ENCODE measurements at places on chromosomes 7 and 10. TPM values are rescaled to one million over a fixed set of nuclear protein-coding genes. Genes with fewer than 3 reads are reported as not detected.
A peak's percentile ranks its signal among the peaks of the same experiment; 100 is the strongest.

IKZF5 gene
- total RNA-seq = 16.1 TPM

PLXDC2 gene
- total RNA-seq = not detected

SH2D4B gene
- total RNA-seq = not detected

TAS2R5 gene
- 0.62 TPM for total RNA-seq

FAM237B gene
- not detected for total RNA-seq

SYT15 gene
- total RNA-seq = 1.5 TPM

STAMBPL1 gene
- total RNA-seq = 47.2 TPM

HPS1 gene
- total RNA-seq = 62.0 TPM

GNB2 gene
- 221 TPM for total RNA-seq

DNA sequence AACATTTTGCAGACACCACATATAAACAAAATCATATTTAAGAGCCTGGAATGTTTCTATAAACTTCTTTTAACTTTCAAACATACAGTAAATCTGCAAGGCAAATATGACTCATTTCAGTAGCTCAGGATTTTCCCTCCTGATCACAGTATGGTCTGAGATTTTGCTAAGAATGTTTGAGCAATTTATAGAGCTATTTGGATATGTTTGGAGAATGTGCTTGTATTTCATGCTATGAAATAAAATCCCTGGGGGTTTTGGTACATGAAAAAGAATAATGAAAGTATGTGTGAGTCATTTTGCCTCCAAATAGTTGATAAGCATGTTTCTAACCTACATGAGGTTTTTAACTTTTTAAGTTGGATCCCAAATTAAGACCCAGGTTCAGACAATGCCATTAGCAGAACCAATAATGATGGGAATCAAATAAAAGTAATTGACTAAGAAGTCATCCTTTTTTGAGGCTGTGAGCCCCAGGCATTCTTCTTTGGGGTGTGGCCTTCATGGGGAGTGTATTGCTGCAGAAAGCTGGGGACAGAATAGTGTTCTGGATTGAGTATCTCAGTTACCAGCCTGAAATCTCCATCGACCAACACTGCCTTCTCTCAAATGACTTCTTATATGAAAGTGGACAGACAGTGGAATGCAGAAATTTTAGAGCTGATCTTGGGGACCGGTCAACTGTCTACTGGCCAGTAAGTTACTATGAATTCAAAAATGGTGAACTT lies 66.1 kb upstream of the AGBL3 start:
- DNase-seq = no peak

GRCh38 chr10:114078346-114078745 lies 34.7 kb downstream of the ADRB1 start:
- no peak for DNase-seq

- DNase-seq = no peak
These were observed 566.8 kb downstream of the CNTNAP2 start for GRCh38 chr7:146683439-146683838.

- no peak for DNase-seq
These were observed 387.2 kb downstream of the BBS9 start for GRCh38 chr7:33516568-33516967.

DNA sequence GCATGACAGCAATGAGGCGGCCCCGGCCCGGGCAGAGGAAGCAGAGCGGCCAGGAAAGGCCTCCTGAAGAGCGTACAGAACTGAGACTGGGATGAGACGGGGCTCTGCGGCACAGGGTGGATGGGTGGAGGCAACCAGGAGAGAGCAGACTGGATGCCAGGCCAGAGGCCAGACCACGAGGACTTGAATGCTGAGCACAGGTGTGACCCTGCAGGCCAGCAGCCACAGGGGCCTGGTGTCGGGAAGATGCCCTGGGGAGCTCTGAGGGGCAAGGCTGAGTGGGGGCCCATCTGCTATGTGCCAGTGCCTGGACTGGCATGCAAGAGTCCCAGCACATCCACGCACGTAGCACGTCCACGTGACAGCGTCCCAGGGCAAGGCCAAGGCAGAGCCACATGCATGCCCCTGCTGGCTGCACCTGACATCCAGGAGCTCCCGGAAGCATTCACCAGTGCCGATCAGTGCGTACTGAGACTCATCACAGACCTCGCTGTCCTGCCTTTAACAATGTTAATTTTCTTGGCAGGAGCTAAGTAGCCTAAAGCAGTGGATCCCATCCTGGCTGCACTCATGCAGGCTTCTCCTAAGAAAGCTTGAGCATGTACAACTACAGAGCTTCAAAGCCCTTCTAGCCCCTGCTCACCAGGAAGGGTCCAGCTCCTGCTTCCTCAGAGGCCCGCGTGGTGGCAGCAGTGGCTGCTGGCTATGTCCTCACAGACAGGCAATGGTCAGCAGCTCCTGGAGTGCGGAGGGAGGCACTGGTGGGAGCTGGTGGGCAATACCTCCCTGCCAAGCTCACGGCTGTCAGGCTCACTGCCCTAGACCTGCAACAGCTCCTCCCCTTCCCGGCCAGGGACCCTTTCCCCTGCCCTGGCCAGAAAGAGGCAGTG lies 18.0 kb downstream of the GRID1 start:
- DNase-seq = no peak

DNA sequence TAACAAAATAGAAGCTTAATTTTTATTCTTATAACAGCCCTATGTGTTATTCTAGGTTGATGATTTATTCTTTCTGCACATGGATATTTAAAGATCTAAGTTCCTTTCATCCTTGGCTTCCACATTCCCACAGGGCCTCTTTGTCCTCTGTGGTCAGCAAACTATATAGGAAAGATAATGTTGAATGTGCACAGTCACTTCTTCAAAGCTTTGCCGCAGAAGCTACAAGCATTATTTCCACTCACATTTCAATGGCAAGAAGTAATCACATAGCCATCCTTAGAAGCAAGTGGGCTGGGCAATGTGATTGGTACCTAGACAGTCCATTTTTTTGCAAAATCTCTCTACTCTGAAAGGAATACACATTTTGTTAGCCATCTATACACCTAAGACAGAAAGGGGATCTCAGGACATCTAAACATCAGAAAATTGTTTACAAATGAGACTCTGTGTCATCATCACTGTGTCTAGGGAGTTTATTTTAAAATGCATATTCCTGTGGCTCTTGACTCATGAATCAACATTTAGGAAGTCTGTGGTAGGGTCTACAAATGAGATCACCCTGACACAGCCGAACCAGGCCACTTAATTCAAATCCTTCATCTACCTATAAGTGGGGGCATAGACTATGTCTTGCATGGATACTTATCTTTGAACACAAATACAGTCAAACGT lies 1060.5 kb downstream of the XPNPEP1 start:
- no peak for DNase-seq

GRCh38 chr7:134703782-134704181 lies 57.1 kb downstream of the BPGM start:
- DNase-seq = no peak

GRCh38 chr7:150952331-150953050 lies 25.6 kb downstream of the KCNH2 start:
- no peak for DNase-seq

DNA sequence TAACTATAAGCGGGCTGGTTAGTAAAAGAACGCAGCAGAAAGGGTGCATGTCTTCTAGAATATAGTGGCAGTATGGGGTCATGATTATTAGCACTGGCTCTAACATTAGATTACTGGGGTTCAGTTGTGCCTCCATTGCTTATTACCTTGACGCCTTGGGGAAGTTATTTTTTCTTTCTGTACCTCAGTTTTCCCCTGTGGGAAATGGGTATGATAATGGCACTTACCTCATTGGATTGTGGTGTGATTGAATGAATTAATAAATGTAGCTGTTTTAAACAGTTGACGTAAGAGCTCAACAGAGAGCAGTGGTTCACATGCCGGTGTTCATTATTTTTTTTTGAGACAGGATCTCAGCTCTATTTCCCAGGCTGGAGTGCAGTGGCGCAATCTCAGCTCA lies 116.5 kb downstream of the LRRC4 start:
- DNase-seq = no peak

GRCh38 chr7:82131215-82131614 lies 312.4 kb downstream of the CACNA2D1 start:
- DNase-seq = no peak

DNA sequence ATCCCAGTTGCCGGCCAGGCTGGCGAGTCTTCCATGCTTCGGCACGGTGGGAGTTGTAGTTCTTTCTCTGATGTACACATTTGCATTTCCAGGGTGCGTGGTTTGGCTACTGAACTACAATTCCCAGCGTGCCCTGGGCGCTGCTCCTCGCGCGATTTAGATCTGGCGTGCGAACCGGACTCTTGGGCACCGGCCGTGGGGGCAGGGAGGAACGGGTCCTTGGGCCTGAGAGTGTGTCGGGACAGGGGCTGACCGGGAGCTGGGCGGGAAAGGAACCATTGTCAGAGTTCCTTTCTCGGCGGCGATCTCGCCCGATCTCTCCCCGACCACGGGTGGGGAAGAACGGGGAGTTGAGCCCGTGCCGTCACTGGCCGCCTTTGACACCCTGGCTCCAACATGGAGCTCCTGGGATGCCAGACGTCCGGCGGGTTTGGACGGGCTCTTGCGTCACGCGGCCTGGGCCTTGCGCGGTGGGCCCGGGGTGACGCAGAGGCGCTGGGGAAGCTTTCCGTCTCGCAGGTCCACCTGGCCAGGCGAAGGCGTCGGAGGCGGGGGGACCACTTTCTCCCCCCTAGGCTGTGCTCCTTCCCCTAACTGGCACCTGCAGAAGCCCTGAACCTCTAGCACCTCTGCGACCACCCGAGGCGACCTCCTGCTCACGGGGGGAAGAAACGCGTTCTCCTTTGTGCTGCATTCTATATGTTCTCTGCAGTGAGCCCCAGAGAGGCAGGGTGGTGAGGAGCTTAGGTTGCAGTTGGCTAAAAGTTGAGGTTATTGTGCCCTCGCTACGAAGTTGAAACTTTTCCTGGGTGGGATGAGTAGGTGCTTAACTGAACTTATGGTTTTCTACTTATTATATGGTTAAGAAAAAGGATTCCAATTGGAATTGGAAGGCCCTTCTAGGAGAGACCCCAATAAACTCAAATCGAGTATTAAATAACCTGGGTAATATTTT lies 824 bp downstream of the IFRD1 start:
- DNase-seq = peak; percentile 86

GRCh38 chr10:44895280-44895679 lies 15.9 kb upstream of the TMEM72 start:
- no peak for DNase-seq

GRCh38 chr10:77479586-77479985 lies 158.0 kb downstream of the KCNMA1 start:
- DNase-seq = no peak

GRCh38 chr7:35630024-35630972 lies 64.6 kb downstream of the HERPUD2 start:
- DNase-seq = no peak

DNA sequence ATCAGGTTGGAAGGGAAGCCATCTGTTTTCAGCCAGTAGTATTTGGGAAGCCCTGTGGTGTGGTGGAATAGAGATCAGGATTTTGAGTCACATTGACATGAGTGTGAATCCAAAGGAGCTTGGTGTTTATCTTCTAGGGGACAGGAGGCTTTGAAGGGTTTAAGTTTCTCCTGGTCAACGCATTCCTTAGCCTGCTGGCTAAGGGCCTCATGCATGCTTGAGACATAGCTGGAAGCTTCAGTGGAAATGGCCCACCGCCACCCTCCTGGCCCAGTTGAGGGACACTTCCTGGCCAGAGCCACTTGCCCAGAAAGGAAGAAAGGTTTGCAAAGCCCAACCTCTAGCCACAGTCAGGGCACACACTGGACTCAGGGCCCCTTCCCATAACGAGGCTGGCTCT lies 70.9 kb downstream of the CDK1 start:
- DNase-seq = no peak

Data from activated T-helper 2 cell treated with anti-CD3 and anti-CD28 coated beads, Interferon-gamma antibody, Interleukin-2, Interleukin-4, amounts not matched to agents 10 μg/mL and 5 μg/mL and 100 μg/mL, durations not matched to agents 14 hours and 24 hours and 36 hours (primary cell).